ENCODE measurements at places on chromosomes 11 and 22.

GRCh38 chr22:49788504-49788903 is 39.2 kb downstream of the BRD1 start:
- DNase-seq = no peak

DNA sequence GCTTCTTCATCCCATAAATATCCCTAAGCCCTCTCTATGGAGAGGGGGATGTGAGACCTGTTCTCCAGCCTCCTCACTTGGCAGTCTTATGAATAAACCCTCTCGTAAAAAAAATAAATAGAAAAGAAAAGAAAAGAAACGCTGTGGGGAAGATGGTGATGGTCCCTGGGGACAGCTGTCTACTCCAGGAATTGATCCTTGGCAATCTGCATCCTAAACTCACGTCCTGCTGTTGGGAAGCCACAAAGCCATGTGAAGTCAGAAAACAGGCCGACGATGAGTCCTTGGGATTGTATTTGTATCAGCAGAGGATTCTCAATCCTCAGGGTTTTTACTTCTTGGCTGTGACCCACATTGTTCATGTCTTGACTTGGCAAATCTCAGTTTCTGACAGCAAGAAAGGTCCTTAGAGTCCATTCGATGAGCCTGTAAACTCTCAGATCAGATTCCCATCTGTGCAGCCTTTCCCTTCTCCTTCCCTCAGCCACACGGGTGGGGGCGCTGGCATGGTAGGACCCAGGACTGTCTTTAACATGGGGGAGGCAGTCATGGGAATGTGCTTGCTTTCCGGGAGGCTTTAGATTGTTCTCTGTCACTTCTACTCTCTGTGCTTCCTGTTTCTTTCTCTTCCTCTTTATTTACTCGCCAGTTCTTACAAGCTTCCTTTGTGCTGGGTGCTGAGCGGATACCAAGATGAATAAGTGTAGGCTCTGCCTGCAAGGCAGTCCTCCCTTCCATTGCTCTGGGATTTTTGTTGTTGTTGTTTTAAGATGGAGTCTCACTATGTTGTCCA is 24.9 kb downstream of the TCP11L1 start:
- DNase-seq = no peak

DNA sequence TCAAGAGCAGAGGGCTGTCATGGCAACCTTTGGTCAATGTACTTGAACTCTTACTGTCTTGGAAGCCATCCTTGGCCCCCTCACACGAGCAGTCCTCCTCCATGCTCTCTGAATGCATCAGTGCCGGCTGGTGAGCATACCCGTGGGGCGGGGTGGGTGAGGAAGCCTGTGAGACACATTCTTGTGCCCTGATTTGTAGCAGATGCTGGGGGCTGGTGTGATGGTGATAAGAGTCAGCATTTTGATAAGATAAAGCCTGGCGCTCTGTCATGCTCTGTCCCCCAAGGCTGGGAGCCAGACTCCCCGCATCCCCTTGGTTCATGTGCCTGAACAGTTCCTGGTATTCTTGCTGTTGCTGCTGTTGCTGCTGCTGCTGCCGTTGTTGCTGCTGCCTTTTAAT is 20.5 kb upstream of the APOA1 start:
- DNase-seq = no peak

DNA sequence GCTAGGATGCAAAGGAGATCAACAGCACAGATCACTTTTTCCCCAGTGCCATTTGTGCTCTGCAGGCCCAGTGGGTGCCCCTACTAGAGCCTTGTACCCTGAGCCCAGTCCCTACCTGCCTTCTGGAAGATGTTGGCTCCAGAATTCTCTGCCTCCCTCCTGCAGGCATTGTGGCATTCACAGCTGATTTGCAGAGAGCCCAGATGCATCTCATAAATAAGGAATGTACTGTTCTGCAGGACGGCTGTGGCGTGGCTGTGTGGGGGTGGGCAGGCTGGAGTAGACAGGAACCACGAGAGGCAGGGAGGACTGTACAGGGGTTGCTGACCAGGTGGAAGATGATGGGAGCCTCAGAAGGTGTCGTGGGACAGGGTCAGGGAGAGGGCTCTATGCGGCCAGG is 11.2 kb upstream of the MIAT start:
- DNase-seq = no peak

DNA sequence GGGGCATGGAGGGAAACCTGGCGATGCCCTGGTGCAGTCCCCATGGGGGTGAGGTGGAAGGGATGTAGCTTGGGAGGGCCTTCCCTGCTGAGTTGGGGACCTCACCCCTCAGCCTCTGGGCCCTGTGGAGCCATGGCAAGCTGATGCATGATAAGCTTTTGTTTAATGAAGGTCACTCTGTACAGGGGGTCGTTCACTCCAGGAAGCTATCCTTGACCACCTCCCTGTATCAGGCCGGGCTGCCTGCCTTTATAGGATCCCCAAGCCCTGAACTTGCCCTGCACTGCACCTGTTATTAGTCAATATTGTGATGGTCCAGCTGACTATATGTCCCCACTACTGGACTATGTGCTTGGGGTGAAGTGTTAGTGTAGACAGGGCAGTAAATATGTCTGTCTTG is 49.7 kb upstream of the MYEOV start:
- DNase-seq = no peak

- DNase-seq = no peak
Measured at GRCh38 chr22:21917181-21917958, 35.3 kb downstream of the PPM1F start.

- no peak for DNase-seq
Measured at GRCh38 chr11:75371949-75372876, 20.8 kb upstream of the ARRB1 start.

GRCh38 chr11:117420143-117420485 is 92.5 kb downstream of the CEP164 start:
- DNase-seq = no peak

GRCh38 chr11:92557879-92558278 is 333.3 kb downstream of the FAT3 start:
- no peak for DNase-seq

DNA sequence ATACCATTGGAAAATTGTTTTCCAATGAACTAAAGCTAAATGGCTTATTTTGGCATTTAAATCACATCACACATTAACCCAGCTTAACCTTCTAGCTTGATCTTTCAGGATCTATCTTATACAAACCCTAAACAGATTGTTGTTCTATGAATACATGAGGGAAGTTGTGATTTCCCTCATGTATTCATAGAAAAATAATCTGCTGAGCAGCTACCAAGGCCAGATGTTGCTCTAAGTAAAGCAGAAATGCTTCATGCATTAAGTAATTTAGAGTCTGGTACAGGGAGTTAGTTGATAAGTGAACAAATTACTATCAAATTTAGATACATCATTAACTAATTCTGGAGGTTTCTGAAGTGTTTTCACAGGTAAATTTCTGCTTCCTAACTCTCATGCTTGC is 204.6 kb upstream of the ANO3 start:
- DNase-seq = no peak

DNA sequence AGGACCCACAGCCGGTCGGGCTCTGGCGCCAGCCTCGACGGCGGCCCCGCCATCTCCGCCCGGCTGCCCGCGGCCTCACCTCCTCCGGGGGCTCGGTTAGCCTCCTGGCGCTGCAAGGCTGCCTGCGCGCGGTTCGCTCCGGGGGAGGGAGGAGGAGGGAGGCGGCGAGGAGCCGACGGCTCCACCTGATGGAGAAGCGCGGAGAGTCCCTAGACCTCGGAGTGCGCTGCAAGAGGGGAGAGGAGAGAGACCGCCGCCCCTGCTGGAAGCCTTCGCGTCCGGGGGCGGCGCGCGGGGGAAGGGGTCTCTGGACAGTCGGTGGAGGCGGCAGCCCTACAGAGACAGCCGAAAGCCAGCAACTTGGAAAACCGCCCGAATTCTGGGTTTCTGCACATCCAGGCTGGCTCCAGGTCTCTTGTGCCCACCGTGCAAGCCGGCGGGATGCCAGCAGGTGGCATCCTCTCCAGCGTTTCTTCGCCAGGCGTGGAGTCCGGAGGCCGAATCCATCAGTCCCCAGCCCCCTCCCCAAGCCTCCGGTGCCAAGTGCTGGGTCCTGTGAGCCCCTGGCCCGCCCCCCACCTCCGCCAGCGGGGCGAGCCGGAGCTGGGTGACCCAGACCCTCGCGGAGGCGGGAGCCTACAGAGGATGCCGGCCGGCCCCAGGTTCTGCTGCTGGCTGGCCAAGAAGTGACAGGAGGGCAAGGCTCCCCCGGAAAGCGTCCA is 2.9 kb upstream of the KIRREL3 start:
- peak; percentile 14 for DNase-seq

DNA sequence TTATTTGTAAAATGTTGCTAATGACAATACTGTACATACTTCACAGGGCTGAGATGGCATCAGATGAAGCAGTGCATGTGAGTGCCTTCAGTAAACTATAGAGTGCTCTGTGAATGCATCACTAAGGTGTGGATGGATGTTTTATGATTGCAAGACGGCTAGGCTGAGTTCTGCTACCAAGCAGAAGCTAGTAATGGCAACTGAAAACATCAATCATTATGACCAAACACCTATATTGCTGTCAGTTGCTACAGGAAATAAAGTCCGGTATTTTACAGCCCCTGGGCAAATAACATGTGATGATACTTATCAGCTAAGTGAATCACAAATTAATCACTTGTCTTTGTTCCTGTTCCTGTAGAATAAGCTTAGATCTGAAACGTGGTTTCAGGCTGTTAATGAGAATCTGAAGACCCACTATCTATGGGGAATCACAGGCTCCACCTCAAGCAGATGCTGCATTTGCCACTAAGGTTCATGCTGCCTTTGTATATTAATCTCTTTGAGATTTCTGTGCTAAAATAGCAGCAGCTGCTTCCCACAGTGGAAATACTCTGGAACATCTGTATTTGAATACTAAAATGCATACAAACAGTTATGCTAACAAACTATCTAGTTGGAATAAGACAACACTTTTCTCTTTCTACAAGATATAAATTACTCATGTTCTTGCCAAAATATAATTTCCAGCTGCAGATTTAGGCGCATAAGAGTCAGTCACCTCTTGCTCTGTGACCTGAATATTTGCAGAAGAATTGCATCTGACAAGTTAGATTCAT is 254.0 kb upstream of the PITPNB start:
- DNase-seq = no peak

DNA sequence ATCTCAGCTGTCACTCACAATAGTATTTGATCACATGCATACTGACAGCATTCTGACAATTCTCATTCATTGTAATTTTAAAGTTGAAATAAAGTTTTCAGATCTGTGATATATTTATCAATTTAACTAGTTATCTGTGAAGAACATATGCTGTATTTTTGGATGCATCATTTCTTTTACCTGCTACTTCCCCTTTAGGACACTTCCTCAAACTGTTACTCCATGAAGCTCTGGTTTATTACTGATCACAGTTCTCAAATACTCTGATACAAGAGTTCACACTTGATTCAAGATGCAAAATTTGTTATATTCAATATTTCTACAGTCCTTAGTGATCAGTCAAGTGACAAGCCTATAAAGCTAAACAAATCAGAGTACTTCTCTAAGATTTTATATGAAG is 1655.2 kb downstream of the LRRC4C start:
- DNase-seq = no peak

- no peak for DNase-seq
Measured at GRCh38 chr22:43743131-43743530, 69.0 kb downstream of the EFCAB6 start.

Data from activated CD4-positive, alpha-beta T cell treated with anti-CD3 and anti-CD28 coated beads for 48 hours (primary cell).